ENCODE measurements at places on chromosomes 13 and 19.

DNA sequence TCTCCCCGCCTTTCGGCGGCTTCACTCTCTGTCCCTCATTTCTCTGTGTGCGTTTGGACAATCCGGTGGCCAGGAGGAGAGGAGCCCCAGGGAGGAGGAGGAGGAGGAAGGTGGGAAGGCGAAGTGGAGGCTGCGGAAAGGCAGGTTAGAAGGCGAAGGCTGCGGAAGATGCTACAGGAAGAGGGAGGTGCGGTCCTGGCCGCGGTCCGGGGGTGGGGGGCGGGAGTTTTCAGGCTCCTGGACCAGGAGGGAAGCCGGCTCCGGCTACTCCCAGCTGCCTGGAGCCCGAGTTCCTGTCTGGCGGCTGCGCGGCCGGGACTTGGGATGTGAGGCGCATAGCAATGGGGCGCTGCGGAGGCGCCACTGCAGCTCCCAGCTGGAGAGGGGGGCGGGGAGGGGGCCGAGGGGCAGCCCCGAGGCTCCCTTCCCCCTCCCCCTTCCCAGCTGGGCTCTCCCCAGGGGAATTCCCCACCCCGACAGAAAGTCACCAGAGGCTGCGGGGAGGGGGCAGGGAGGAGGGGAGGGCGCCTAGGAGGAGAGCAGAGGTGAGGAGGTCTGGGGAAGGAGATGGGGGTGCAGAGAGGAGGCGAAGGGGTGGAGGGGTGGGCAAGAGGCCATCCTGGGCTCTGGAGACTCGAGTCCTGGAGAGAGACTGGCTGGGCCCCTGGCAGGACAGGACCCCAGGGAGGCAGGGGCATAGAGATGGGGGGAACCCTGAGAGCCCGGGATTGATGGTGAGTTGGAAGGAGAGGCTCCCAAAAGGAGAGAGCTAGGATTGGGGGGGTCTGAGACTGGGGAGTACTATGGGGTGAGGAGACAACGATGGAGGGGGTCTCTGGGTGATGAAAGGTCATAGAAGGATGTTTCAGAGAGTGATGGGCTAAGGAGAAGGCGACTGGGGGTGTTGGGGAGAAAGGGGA is 2.0 kb downstream of the LRRC4B start:
- DNase-seq = no peak

GRCh38 chr13:108227651-108228272 is 9.6 kb downstream of the ABHD13 start:
- DNase-seq = peak; percentile 72

- DNase-seq = peak; percentile 50
Observed at GRCh38 chr13:112690283-112690929, 568 bp downstream of the ATP11A start.

- no peak for DNase-seq
Observed at GRCh38 chr13:97245011-97245410, 22.9 kb downstream of the MBNL2 start.

GRCh38 chr13:90447734-90448101 is 899.8 kb upstream of the MIR17HG start:
- DNase-seq = no peak

DNA sequence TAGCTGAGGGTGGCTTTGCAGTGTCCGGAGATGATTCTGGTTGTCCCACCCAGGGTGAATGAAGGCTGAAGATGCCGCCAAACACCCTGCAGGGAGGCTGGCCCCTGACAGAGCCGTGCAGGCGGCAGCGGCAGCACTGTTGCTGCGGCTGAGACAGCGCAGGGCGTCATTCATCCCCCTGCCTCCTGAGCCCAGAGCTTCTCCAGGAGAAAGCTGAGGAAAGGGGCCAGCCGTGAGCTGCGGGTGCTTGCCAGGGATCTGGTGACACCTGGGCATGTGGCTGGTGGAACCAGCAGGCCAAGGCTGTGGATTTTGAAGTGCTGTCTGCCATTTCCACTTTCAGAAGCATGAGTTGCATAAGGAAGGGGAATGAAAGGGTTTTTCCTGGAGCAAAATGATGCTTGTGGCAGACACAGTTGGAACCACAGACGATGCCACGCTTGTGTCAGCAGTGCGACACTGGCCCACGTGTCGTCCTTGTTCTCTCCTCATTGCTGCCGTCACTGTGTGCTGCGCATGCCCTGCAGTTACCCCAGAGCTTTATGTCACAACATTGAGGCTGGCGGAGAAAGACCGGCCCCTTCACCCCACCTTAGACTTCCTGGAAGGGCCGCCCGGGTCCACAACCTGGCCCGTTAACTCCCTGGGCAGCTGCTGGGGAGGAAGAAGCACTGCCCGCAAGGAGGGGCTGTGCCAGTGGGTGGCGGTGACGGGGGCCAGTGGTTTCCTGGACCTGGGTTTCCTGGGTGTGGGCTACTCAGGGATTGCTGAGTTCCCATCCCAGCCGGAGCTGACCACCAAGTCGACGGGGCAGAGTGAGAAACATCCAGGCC is 22.7 kb downstream of the TFDP1 start:
- peak; percentile 13 for DNase-seq

GRCh38 chr13:23575632-23576031 is 5.4 kb downstream of the TNFRSF19 start:
- no peak for DNase-seq
